Suppressor macrophage (primary cell): ENCODE measurements at places on chromosomes 2 and 18.
A peak's percentile ranks its signal among the peaks of the same experiment; 100 is the strongest.

GRCh38 chr2:179140571-179140970, 90.6 kb upstream of the CCDC141 start:
- DNase-seq = no peak

GRCh38 chr2:225170162-225170561, 127.9 kb upstream of the DOCK10 start:
- DNase-seq = no peak

DNA sequence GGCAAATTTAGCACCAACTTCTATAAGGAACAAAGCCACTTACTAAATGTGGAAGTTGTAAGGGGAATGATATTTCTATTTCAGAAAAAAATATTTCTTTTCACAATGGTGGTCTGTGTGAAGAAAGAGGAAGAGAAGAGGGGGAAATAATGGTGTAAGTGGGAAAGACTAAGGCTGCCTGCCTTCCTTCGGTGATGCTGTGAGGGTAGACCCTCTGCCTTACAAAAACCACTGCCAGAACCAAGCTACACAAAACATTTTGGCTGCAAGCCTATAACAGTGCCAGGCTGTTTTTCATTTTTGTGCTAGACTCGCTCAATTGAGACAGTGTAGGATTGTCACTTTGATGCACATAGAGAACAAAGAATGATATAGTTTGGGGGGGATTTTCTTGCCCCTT, 286.6 kb downstream of the ZEB2 start:
- peak; percentile 58 for DNase-seq

GRCh38 chr2:74625658-74626425, 22.3 kb downstream of the M1AP start:
- no peak for DNase-seq

DNA sequence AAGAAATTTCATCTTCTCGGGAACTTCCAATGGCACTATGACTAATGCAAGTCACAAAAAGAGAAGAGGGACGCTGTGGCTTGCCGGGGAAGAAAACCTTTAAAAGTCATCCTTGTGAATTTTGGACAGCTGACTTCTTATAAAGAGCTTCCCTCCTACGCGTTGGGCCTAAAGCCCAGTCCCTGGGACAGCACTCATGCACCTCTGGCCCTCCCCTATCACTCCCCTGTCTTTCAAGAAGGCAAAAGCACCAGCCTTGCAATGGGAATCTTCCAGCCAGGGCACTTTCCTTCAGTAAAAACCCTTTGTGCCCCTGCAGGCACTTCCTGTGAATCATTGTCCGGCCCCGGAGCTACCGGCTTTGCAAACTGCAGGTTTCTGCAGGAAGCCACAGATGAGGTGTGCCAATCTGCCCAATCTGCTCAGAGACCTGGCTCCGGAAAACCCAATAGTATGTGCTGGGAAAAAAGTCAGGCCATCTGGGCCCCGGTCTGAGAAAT, 7.1 kb downstream of the MREG start:
- peak; percentile 91 for DNase-seq

DNA sequence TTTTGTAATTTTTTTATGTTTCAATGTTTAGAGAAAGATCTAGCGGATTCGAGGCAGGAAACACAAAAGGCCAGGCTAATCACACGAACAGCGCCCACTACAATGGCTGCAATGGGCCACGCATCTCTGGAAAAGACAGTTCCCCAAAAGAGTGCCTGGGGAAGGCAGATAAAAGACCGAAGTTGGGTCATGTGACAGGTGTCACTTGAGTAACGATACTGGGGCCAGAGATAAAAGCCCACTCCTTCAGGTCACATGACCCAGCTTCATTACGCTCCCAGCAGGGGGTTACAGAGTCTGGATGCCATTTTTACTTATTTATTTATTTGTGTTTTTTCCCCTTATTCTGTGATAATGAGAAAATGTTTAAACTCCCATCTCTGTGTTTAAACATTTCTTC, 95.4 kb downstream of the CDK15 start:
- DNase-seq = no peak

- DNase-seq = no peak
Measured at GRCh38 chr2:96631804-96632435, 6.2 kb downstream of the KANSL3 start.

- DNase-seq = peak; percentile 92
Measured at GRCh38 chr2:32484937-32485336, 128.1 kb downstream of the BIRC6 start.

- DNase-seq = no peak
Measured at GRCh38 chr18:13253786-13254688, 35.5 kb downstream of the LDLRAD4 start.

DNA sequence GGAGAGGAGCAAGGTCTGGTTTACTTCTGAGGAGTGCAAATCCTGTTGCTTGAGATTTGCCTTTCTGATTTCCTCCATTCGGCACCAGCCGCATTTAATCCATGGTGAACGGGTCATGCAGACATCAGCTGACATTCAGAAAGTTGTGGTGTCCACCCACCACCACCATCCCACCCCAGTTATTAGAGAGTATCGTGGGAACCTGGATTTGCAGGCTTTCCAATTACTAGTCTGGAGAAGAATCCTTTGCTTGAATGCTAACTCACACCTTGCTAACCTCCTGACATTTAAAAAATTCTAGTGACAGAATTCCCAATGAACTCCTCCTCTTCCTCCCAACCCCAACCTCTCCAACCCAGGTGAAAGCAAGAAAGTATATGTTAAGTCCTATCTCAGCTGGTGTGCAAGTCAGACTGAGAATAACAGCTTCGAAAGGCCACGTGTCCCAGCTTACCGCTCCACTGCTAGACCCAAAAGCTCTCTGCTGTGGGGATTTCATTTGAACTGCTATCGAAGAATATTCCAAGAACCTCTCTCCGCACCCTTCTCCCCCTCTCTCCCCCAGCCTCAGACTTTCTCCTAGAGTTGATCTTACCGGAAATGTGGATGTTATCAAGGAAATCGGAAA, 17.7 kb downstream of the BCL11A start:
- no peak for DNase-seq

DNA sequence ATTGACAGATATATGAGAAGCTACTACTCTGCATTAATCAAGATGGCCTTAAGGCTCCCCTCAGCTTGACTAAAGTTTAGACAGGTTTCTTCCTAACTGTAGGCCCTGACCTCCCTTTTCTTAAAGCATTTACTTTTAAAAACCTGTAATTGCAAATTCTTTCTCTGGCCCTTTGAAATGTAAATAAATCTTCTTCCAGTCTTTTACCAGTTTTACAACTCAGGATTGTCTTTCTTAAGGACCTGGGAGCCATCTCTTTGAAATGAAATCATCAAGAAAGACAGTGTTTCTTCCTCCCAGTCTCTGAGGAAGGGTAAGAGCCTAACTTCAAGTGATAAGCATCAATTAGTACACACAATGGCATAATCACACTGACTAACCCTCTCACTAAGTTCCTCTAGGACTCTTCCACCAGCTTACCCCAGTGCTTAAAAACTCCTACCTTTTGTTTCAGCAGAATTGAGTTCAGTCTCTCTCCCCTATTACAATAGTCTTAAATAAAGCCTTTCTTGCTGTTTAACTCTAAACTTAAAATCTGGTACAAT, 58.7 kb upstream of the CDH20 start:
- DNase-seq = no peak

GRCh38 chr2:74205596-74205995, 7.2 kb downstream of the MTHFD2 start:
- DNase-seq = no peak

- no peak for DNase-seq
Measured at GRCh38 chr2:85522090-85522647, 16.8 kb upstream of the MAT2A start.

DNA sequence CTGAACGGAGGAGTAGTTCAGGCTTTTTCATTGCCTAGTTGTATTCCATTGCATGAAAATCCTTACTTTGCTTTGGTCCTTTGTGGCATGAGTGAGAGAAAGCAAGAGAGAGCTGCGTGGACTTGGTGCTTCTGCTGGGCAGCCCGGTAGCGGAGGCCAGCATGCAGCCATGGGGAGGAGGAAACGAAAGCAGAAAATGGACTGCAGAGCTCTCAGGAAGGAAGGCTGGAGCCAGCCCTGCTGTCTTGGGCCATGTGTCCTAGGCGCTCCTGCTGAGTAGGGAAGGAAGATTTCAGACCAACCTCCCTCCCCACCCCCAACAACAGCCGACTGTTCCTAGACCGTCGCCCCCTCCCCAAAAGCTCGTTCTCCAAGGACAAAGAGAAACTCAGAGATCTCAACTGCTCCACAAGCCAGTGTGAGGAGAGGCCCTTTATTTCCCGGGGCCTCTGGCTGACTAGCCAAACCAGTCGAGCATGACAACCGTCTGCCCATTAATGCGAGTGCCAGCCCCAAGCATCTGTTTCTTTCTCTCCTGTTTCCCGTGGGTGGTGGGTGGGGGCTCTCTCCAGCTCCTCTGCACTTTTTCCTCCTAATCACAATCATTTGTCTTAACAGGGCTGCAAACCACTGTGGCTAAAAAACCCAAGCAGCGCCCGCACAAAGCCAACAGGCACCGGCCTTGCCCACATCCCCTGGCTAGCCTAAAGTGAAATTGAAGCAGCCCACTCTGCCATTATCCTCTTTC, 66.8 kb upstream of the FZD7 start:
- peak; percentile 25 for DNase-seq

DNA sequence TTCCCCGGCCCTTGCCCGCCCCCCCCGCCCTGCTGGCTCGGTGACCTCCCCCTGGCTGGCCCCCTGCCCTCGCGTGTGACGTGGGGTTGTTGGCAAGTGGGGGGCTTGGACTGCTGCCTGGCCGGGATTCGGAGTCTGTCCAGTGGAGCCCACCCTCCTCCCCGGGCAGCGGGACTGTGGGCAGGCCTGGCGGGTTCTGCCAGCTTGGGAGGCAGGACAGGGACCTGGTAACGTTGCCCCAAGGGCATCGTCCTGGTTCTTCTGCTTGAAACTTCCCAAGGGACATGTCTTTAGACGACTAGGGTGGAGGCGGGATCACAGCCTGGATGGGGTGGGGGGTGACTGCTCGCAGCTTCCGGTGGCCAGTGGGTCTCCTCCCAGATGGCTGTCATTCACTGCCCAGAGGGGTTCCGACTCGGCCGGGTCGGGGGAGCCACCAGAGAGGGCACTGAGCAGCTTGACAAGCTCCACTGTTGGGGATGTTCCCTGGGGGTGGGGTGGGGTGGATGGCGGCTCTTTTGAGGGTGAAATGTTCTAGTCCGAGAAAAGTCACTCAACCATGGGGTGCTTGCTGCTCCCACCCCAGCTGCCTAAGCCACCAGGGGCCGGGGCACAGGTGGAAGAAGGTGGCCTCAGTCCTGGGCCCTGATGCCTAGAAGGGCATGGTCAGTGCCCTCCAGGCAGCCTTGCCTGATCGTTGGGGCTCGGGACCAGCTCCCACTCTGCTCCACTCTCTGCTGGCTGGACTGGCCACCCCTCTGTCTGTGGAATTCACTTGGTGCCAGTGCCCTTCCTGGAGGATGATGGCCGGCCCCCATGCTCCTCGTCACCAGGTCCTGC, 4.3 kb upstream of the HS6ST1 start:
- no peak for DNase-seq

- no peak for DNase-seq
Measured at GRCh38 chr2:73982140-73982617, 2.5 kb upstream of the TET3 start.

DNA sequence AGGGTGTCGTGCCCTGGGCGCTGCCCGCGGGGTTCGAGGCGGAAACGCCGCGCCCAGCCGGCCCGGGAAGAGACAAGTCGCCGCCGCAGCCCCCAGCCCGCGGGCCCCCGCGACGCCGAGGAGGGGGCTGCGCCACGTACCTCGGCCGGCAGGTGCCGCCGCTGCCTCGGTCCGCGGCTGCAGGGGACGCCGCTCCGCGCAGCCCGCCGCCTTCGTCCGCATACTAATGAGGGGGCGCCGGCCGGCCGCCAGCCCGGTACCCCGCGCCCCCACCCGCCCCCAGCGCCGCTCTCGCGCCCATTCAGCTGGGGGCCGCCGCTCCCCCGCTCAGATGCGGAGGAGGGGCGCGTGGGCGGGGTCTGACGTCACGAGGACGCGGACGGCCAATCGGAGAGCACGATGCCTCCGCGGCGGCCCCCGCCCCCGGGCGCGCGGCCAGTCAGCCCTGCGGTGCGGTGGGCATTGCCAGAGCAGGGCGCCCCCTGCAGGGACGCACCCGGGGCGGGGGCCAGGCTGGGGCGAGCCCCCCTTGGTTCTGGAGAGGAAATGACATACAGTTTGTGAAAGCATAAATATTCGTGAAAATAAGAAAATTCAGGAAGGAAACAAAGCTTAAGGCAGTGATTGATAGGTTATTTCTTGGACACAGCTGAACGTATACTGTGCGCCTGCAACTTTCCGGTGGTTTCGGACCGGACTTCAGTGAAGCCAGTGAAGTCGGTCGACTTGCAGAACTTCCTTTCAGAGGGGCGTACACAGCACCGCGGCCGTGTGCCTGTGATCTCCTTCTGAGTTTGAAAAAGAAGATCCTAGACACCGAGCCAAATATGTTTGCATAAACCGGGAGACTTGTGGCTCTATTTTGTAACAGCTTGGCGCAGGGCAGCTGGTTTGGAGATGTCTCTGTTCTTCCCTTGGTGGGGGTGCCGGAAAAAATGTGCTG, at the start of gene ST3GAL5:
Gene ST3GAL5, minus strand, starts transcription at position 307 of the 943 bp plus-strand sequence. Its CDS starts 85 bp downstream, at position 222.
- peak; percentile 96 for DNase-seq

DNA sequence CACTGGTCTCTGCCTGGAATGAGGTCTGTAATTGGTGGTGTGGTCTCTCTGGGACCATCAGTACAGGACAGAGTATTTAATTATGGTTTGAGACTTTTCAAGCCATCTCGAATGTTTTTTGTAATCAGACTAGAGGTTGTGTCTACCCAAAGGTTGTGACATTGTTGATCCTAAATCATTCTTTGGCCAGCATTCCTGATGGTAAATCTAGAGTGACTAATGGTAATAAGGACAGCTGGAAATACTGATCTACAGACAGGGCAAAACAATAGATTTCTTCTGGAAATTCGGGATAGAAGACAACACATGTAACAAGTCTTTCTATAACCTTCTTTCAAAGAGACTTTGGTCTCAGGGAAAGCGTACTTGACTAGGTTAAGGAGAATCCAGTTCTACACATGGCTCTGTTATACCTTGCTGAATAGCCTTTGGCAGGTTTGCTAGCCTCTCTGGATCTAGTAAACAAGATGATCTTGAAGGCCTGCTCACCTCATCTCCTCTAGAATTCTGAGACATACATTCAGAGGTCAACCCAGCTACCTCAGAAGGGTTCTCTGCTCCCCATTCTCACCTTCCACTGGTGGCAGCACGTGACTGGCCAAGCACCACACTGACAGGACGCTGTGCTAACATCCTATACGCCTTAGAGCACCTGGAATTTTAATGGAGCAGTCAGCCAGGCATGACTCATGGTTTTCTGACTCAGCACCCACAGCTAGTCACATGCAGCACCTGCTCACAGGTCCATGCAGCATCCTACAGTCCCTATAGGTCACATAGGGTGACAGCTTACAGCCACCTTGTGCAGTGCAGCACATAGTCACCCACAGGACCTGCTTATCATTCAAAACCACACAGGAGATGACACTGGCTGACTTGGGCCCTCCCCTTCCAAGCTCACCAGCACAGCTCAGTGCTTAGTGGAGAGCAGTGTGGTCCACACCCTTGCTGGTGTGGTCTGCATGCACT, 12.2 kb downstream of the PLB1 start:
- DNase-seq = no peak
